Fibroblast of skin of scalp (primary cell): ENCODE measurements at places on chromosomes 13 and 19.
A peak's percentile ranks its signal among the peaks of the same experiment; 100 is the strongest.

- no peak for DNase-seq
Observed at GRCh38 chr13:113548778-113549621, 35.6 kb upstream of the TFDP1 start.

GRCh38 chr13:59356607-59357006 is 807.1 kb downstream of the DIAPH3 start:
- DNase-seq = peak; percentile 50

GRCh38 chr13:98921015-98921580 is 56.8 kb downstream of the DOCK9 start:
- no peak for DNase-seq

DNA sequence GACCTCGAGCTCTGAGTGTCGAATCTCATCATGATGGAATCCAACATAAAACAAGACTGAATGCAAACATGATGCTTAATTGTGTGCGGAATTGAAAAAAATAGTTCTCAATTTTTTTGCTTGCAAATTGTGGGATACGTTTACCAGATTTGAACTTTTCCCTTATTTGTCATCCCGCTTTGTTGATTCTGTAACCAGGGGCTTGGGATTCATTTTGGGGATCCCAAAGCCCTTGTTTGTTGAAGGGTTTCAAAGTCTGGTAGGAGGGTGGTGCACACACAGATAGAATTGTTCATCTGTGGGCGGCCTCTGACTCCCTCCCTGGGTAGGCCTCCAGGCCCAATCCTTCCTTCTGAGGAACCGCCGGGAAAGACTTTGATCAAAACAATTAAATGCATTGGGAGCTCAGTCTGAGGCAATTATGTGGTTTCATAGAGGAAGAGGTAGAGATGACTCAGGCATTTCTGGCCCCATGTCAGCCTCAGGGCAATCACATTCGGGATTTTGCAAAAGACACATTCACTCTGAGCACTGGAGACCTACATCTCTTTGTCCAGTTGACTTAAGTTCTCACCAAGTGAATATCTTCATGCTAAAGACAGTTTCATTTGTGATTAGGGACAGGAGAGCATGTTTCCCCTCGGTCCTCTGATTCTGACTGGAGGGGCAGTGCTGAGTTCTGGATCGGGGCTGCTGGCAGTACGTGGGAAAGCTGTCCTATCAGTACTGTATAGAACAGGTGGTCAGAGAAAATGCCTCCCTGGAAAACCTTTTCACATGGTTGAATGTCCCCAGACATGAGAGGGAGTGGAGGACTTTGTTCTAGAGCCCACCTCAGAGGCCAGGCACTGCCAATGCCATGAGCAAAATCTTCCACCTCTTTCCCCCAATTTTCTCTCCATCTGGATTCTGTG is 27.8 kb upstream of the IGFL4 start:
- DNase-seq = peak; percentile 59

DNA sequence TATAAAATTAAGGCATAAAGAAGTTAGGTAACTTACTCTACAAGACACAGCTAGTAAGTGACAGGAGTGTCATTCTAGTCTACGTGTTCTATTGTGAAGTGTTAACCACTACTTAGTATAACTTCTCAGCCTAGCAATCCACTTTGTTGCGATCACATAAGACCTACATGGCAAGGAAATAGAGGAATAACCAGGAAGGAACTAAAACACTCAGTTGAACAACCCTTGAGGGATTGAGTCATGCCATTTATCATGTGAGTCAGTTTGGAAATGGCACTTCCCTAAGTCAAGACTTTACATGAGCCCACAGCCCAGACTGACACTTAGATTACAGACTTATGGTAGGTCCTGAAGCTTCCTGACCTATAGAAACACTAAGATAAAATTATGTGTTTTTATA is 279.5 kb upstream of the PCDH20 start:
- no peak for DNase-seq

DNA sequence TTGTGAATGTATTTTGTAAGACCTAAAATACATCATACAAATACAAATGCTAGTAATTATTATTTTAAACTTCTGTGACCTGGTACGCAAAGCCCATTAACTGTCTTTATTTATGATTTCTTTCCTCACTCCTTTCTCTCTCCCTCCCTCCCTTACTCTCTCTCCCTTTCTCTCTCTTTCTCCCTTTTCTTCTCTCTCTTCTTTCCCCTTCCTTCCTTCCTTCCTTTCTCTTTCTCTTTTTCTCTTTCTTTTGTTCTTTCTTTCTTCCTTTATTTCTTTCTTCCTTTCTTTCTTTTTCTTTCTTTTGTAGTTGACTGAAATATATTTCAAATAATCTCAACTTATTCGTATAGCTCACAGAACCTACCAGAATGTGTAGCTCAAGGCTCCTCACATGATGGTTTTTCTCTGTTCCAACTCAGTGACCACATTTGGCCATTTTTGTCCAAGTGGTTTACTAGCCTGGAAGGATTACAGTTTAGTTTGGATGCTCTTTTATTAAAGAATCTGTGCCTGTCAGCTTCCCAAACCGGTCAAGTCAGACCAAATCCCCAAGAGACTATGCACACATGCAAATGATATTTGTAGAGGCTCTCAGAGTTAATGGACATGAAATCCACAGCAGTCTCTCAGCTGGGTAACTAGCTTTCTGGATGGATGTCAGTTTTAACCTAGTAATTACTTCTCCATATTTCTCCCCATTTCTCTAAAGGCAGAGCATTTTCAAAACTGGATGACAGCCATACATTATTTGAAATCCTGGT is 71.7 kb downstream of the POSTN start:
- DNase-seq = peak; percentile 99

GRCh38 chr13:73365252-73365651 is 306.4 kb downstream of the KLF5 start:
- DNase-seq = no peak

GRCh38 chr19:993361-993830 is 6.8 kb upstream of the GRIN3B start:
- no peak for DNase-seq

DNA sequence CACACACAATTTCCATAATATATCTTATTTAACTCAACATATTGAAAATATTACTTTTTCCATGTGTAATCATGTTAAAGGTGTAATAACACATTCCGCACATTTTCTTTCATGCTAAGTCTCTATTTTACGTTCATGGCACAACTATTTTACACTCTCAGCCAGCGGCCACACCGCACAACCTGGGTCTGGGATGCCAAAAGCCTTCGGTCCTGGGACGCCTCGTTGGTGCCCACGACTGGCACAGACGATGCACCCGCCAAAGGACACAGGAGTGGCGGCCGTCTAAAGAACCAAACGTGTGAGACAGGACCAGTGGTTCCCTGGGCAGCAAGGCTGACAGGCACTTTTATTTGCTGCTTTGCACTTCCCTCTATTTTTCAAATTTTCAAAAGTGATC is 10.0 kb upstream of the PROZ start:
- DNase-seq = no peak

GRCh38 chr19:15101479-15102082 is 5.6 kb upstream of the SYDE1 start:
- peak; percentile 36 for DNase-seq

GRCh38 chr13:106241974-106242953 is 293.2 kb downstream of the EFNB2 start:
- DNase-seq = peak; percentile 57
